Mammary microvascular endothelial cell (primary cell): ENCODE measurements at places on chromosomes 12 and 14. TPM values are rescaled to one million over a fixed set of nuclear protein-coding genes. Genes with fewer than 3 reads are reported as not detected.

CD163L1 gene
- total RNA-seq, result 1.7 and 4.7 TPM in 2 replicates

IL26 gene
- total RNA-seq, result not detected in 2 replicates

ESRRB gene
- total RNA-seq, result not detected in 2 replicates

DPF3 gene
- 7.6 and 8.0 TPM in 2 replicates for total RNA-seq

SOAT2 gene
- not detected in 2 replicates for total RNA-seq

MSRB3 gene
- 26.9 and 30.1 TPM in 2 replicates for total RNA-seq

SLCO1B1 gene
- total RNA-seq, result not detected in 2 replicates

CTSG gene
- total RNA-seq, result not detected in 2 replicates

IAPP gene
- total RNA-seq, result not detected in 2 replicates

KRT82 gene
- total RNA-seq, result not detected in 2 replicates

PLEKHG7 gene
- not detected in 2 replicates for total RNA-seq

DEPDC4 gene
- 0.39 TPM in 1 of 2 replicates, not detected in the other for total RNA-seq

NRIP2 gene
- total RNA-seq, result not detected in 2 replicates

TMCC3 gene
- total RNA-seq, result 16.0 and 18.1 TPM in 2 replicates

ACIN1 gene
- 65.8 and 66.5 TPM in 2 replicates for total RNA-seq

DBX2 gene
- total RNA-seq, result not detected in 2 replicates

CLEC4C gene
- total RNA-seq, result not detected in 2 replicates

NANOG gene
- total RNA-seq, result not detected in 2 replicates

IL31 gene
- total RNA-seq, result not detected in 2 replicates

KRT81 gene
- 0.20 and 0.67 TPM in 2 replicates for total RNA-seq

ZNF385A gene
- total RNA-seq, result 1.00 and 3.1 TPM in 2 replicates

CERS5 gene
- 27.0 and 33.7 TPM in 2 replicates for total RNA-seq

ASPG gene
- not detected in 2 replicates for total RNA-seq

METTL1 gene
- 10.6 and 16.2 TPM in 2 replicates for total RNA-seq

ADAMTS20 gene
- total RNA-seq, result not detected in 2 replicates

OR4N2 gene
- total RNA-seq, result not detected in 2 replicates

OR6C2 gene
- total RNA-seq, result not detected in 2 replicates

DNAH10 gene
- total RNA-seq, result 0.07 TPM in 1 of 2 replicates, not detected in the other

ABCC9 gene
- 0.05 and 0.07 TPM in 2 replicates for total RNA-seq

TEX52 gene
- not detected in 2 replicates for total RNA-seq

GPRC5D gene
- not detected in 2 replicates for total RNA-seq

TAS2R14 gene
- 0.07 and 0.84 TPM in 2 replicates for total RNA-seq

MCRS1 gene
- total RNA-seq, result 65.6 and 72.5 TPM in 2 replicates

NAB2 gene
- total RNA-seq, result 15.3 and 16.1 TPM in 2 replicates

DAO gene
- total RNA-seq, result not detected in 2 replicates

ALKBH2 gene
- 5.9 and 6.1 TPM in 2 replicates for total RNA-seq

PCNX4 gene
- total RNA-seq, result 26.7 and 37.6 TPM in 2 replicates

CCDC59 gene
- total RNA-seq, result 50.3 and 51.3 TPM in 2 replicates

P2RX2 gene
- not detected in 2 replicates for total RNA-seq

VTI1B gene
- total RNA-seq, result 40.8 and 45.3 TPM in 2 replicates
